ENCODE measurements at places on chromosomes 1 and 21. TPM values are rescaled to one million over a fixed set of nuclear protein-coding genes. Genes with fewer than 3 reads are reported as not detected.

TRIM45 gene
- 4.1 TPM for total RNA-seq

LRRC38 gene
- 7.5 TPM for total RNA-seq

- peak; percentile 37 for DNase-seq
These were observed 20.1 kb downstream of the OR2B11 start for GRCh38 chr1:247437551-247438505.

- peak; percentile 36 for DNase-seq
These were observed 3.5 kb upstream of the PRDX6 start for GRCh38 chr1:173473599-173474011.

GRCh38 chr21:45430521-45431501 is 25.8 kb downstream of the COL18A1 start:
- peak; percentile 64 for DNase-seq

DNA sequence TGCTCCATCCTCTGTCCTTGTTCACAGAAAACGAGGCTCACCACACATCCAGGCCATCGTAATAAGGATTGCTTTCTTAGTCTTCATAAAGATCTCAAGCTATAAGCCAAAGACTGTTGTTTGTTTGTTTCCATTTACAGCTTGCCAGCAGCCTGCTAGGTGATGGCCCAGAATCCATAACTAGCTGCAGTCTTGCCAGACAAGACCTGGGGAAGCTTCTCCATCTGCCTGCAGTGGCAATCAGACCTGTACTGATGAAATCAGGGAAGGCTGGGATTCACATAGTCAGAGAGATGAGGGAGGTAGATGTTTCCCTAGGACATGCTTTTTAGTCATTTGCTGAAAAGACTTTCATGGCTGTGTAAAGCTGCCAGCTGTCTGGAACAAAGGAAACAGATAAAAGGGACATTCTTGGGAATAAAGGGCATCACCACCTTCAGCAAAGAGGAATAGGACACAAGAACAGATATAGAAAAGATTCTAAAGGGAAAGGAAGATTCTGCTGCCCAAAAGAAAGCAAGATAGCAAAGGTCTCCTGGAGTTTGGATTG is 51.0 kb downstream of the MT1HL1 start:
- no peak for DNase-seq
